RPMI7951 (cell line): ENCODE measurements at places on chromosomes 13 and 19. TPM values are rescaled to one million over a fixed set of nuclear protein-coding genes. Genes with fewer than 3 reads are reported as not detected.
A peak's percentile ranks its signal among the peaks of the same experiment; 100 is the strongest.

DNA sequence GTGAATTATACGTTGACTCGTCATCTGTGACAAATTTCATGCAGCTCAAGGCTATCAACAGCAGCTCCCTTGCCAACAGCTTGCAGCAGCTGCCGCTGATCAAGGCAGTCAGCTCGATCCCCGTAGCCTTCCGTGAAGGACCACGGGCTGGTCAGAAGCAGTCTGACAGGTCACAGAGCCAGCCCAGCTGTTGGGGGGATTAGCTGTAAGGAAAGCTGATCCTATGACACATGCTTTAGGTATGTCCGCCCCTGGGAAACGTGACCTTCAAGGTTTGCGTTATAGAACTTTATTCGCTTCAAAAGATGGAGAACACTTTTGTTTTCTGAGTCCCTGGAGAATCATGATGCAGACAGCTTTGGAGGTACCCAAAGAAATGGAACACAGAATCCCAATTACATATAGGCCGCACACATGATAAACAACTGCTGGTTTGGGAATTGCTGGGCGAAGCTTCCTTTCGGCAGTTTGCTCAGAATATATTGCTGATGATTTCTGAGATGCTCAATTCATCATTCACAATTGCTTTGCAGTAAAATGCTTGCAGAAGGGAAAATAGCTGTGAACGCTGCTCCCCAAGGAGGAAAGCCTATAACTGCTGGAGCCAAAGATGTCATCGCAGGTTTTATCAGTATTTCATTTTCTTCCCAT is 62.6 kb upstream of the USP29 start:
- DNase-seq, result peak; percentile 90

The CYP4F12 gene
- total RNA-seq, result 0.20 TPM in 1 of 2 replicates, not detected in the other

DNA sequence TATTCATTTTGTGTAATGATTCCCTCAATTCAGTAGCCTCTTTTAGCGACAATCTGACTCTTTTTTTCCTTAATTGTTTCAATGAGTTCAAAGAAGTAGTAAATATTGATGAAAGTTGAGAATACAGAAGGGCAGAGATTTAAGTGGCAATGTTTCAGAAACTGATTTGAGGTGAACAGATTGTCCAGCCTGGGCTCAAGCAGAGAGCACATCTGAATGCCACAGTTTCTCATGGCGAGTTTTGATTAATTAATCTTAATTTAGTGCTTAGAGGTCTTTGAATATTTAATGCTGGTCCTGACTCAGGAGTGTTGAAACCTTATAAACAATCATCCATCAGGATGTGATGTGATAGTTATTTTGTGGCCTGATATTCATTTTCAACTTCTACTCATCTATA is 890.7 kb upstream of the SLITRK6 start:
- no peak for DNase-seq

The SPRYD7 gene
- total RNA-seq, result 5.2 and 7.7 TPM in 2 replicates

The C1QTNF9B gene
- total RNA-seq, result not detected in 2 replicates

GRCh38 chr19:49588365-49589122 is 2.4 kb upstream of the PRR12 start:
- no peak for DNase-seq
